ENCODE measurements at places on chromosomes 5 and 9.

- no peak for DNase-seq
- H3K36me3 ChIP-seq: no peaks in the 10 kb centered on the region
- no peak overlapping the region for H3K27ac ChIP-seq
- no peak overlapping the region for H3K4me3 ChIP-seq
- no peaks in the 10 kb centered on the region for H3K27me3 ChIP-seq
- no peaks in the 10 kb centered on the region for H3K4me1 ChIP-seq
Observed at GRCh38 chr9:117612317-117612716, 91.9 kb upstream of the TLR4 start.

DNA sequence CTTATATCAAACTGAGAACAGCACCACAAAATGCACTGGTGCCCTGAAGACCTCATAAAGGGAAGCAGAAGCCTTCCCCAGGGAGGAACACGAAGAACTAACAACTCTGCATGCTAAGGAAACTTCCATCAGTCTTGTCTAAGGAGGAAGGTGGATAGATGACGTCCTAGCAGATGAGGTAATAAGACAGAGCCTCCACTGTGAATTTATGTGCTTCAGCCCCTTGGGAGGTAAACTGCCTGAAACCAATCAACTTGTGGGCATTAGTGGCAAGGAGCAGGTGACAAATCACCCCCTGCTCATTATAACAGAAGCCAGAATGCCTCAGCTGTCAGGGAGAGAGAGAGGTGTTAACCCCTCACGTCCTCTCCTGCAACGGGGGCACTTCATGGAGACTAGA lies 48.9 kb upstream of the SPIN1 start:
- no peak overlapping the region for H3K4me3 ChIP-seq
- DNase-seq: no peak

GRCh38 chr5:179413711-179414458 lies 68.6 kb upstream of the ADAMTS2 start:
- no peaks in the 10 kb centered on the region for H3K4me1 ChIP-seq
- H3K36me3 ChIP-seq: no peaks in the 10 kb centered on the region
- H3K27me3 ChIP-seq: no peaks in the 10 kb centered on the region
- no peak overlapping the region for H3K27ac ChIP-seq
- H3K4me3 ChIP-seq: no peak overlapping the region
- peak; percentile 22 for DNase-seq

- no peak for DNase-seq
- H3K4me1 ChIP-seq: no peaks in the 10 kb centered on the region
- no peaks in the 10 kb centered on the region for H3K36me3 ChIP-seq
- H3K4me3 ChIP-seq: no peak overlapping the region
- H3K27me3 ChIP-seq: no peaks in the 10 kb centered on the region
- H3K27ac ChIP-seq: no peak overlapping the region
Observed at GRCh38 chr9:71333321-71333720, 211.9 kb upstream of the TRPM3 start.

- H3K27ac ChIP-seq: no peak overlapping the region
- no peaks in the 10 kb centered on the region for H3K27me3 ChIP-seq
- H3K4me1 ChIP-seq: no peaks in the 10 kb centered on the region
- peak; percentile 54 for DNase-seq
- H3K4me3 ChIP-seq: no peak overlapping the region
Observed at GRCh38 chr5:20601678-20602100, 613.7 kb upstream of the CDH18 start.

DNA sequence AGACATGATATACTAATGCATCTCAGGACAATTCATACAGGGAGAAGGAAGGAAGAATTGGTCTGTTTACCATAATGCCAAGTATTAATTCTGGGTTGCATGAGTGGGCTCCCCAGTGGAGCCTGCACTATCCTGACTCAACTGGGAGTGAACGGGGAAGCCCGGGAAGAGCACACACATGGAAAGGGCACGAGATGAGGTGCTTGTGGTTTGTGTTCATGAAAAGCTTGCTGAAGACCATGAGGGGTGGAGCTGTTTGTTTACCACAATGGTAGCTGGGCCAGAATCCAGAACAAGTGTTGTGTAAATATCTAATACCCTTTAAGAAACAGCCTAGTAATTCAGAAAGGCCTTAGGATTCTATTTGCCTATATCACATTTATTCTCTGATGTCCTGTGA lies 44.6 kb downstream of the POC5 start:
- no peak overlapping the region for H3K27ac ChIP-seq
- no peaks in the 10 kb centered on the region for H3K4me1 ChIP-seq
- no peak overlapping the region for H3K4me3 ChIP-seq
- no peaks in the 10 kb centered on the region for H3K36me3 ChIP-seq
- no peak for DNase-seq

DNA sequence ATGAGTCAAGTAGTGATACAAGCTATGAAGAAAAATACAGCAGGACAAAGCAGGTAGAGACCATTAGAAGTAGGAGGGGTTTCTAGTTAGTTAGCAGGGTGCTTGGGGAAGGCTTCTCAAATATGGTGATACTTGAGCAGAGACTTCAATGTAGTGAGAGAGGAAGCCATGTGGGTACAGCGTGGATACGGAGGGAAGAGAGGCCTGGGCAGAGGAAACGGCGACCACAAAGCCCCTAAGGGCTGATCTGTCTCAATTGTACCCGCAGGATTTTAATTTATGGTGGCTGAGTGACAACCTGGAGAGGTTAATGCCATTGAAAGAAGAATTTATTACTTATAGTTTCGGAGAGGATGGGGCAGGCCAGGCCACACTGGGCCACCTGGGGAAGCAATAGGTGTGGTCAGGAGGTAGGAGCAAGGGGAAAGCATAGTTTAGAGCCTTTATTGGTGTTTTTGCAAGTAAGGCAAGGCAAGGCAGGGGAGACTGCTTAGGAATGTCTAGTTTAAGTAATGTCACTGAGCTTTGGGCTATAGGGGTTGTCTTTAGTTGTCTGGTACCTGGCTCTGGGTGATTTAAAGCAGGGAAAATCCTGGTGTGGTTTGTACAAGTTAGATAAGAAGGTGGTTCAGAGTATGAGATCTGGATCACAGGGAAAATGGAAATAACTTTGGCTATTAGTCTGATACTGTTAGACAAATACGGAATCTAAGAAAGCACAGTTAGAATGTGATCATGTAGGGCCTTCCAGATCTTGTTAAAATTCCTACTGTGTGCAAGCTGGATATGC lies 42.6 kb downstream of the GCNT4 start:
- H3K27me3 ChIP-seq: no peaks in the 10 kb centered on the region
- peaks cover 12% of the 10 kb centered on the region for H3K4me1 ChIP-seq
- DNase-seq: no peak
- H3K36me3 ChIP-seq: peaks cover 6% of the 10 kb centered on the region
- H3K4me3 ChIP-seq: no peak overlapping the region

DNA sequence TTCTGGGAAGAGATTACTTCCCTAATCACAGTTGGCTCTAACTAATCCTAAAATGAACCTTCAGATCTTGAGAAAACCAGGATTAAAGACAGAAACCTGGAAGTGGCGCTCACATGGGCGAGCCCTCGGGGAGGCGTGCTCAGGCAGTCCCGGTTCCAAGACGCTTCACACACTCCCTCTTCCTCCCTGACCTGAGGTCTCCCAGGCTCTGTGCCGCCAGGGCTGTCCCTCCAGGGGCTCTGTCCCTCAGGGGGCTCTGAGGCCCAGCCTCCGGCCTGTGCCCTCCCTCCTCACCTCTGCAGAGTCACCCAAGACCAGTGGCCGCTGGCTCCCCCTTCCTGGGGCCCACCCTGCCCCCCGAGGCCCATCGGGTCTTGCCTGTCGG lies 10.2 kb downstream of the SLC9A3 start:
- no peak for DNase-seq
- no peaks in the 10 kb centered on the region for H3K4me1 ChIP-seq
- no peak overlapping the region for H3K27ac ChIP-seq
- H3K4me3 ChIP-seq: no peak overlapping the region
- H3K36me3 ChIP-seq: no peaks in the 10 kb centered on the region
- H3K27me3 ChIP-seq: no peaks in the 10 kb centered on the region

Measured in H1 (cell line).